Chondrocyte (in vitro differentiated cells): ENCODE measurements at places on chromosomes 4 and X.

DNA sequence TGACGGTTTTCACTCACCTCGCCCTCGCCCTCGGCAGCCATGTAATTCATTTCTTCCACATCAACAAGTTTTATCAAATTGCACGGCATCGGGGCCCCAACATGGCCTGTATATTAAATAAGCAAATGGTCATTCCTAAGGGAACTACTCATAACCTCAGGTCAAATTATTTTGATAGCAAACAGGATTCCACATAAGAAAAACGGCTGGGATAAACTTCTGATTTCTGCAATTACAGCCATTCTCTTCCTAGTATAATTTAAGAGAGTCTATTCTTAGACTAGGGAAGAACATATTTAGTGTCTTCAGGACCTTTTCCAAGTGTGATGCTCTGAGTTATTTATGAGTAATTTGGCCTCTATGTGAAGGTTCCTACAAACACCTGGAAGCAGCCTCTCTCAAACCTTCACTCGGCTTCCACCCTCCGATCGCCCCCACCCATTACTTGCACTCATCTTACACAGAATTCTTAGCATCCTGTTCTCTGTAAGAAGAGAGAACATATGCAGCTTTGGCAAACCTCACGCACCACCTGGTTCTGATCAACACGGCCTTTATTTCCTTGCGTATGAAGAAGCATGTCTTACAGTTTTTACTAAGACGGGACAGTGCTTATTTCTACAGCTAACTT lies 29.4 kb upstream of the CENPU start:
- no peak for DNase-seq

- DNase-seq, result no peak
These were observed 746.4 kb upstream of the MAGEB2 start for GRCh38 chrX:29468911-29469494.

GRCh38 chr4:185115827-185116232 lies 27.2 kb upstream of the SLC25A4 start:
- no peak for DNase-seq

DNA sequence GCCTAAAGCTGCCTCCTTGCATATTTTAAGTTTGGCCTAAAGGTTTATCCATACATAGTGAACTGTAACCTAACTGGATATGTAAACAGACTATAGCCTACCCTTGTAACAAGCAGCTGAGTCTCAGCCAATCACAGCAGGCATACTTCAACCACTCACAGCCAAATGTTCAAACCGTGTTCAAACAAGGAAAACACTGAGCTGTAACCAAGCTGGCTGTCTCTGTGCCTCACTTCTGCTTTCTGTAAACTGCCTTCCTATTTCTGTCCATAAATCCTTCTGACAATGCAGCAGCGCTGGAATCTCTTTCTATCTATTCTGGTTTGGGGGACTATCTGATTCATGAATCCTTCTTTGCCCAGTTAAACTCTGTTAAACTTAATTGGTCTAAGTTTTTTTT lies 16.4 kb downstream of the DSPP start:
- no peak for DNase-seq

- no peak for DNase-seq
These were observed 4.5 kb upstream of the MAML3 start for GRCh38 chr4:140158365-140159030.

GRCh38 chr4:10460313-10461047 lies 3.3 kb upstream of the ZNF518B start:
- DNase-seq, result no peak

GRCh38 chr4:85673540-85673939 lies 198.6 kb downstream of the ARHGAP24 start:
- DNase-seq, result no peak

- DNase-seq, result no peak
These were observed 648.8 kb downstream of the IQCM start for GRCh38 chr4:149166876-149167275.

GRCh38 chr4:106495476-106495875 lies 126.9 kb upstream of the GIMD1 start:
- DNase-seq, result no peak

DNA sequence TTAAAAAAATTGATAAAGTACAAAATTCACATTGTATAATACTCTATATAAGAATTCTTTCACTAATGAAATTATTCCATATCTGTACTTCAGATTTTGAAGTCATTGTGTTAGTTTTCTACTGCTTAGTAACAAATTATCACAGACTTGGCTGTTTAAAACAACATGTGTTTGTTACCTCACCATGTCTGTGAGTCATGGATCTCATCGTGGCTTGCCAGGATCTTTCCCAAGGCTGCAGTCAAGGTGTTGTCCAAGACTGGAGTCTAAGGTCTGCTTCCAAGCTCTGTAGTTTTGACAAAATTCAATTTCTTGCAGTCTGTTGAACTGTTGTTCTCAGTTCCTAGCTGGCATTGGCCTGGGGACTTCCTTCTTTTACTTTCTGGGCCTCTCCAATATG lies 1286.9 kb downstream of the ADGRL3 start:
- DNase-seq, result no peak

- DNase-seq, result no peak
These were observed 18.4 kb downstream of the IQSEC2 start for GRCh38 chrX:53262918-53263394.

- DNase-seq, result no peak
These were observed 4.9 kb downstream of the GSX2 start for GRCh38 chr4:54104907-54105306.

GRCh38 chrX:139049465-139049864 lies 337.9 kb upstream of the FGF13 start:
- DNase-seq, result no peak

- DNase-seq, result no peak
These were observed 93.5 kb downstream of the TACR3 start for GRCh38 chr4:103626296-103626695.

DNA sequence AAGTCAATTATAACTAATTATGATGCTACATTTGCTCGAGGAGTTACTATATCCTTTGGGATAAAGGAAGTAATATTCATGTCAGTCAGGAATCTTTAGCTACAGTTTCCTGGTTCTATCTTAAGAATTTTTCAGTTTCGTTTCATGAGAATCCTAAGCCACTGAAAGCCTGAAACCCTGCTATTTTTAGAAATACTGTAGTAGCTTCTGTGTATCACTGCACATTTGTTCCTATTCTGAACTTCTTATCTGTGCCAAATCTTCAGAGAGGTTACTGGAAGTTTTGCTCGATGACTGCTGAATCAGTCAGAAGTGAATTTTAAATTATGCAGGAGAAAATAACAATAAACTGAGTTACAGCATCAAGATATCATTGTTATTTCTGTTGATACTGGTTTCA lies 249.2 kb downstream of the TENM3 start:
- no peak for DNase-seq

- DNase-seq, result no peak
These were observed 327.5 kb upstream of the FRG1 start for GRCh38 chr4:189613207-189613606.

DNA sequence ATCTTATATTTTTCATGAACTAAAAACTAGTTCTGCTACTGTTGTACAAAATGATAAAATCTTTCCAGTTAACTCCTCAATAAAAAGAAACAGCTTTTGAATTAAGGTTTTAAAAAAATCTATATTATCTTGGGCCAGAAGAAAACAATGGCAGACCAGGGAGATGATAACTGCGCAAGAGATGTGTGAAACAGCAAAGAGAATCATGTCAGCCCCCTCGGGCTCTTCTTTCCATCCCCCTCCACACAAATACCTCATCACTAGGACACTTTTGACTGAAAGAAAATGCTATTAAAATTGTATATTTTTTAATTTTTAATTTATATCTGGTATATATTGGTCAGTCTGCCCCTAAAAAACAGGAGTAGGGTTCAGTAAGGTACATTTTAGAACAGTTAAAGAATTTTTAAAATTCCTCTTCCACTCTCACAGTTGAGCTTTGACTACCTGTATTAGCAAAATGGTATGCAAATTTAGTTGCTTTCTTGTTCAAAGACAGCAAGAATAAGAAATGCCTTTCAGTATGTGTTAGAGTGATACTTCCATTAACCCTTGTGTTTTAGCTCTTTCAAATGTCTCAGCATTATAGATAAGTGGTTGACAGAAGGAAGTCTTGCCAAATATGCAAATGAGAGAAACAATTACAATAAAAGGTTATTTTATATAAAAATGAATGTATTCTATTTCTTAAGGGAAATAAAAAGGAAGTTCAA lies 36.4 kb upstream of the LCORL start:
- no peak for DNase-seq

- DNase-seq, result no peak
These were observed 46.4 kb downstream of the FHL1 start for GRCh38 chrX:136193771-136194170.

GRCh38 chrX:119455264-119455663 lies 13.0 kb upstream of the SLC25A5 start:
- DNase-seq, result no peak

DNA sequence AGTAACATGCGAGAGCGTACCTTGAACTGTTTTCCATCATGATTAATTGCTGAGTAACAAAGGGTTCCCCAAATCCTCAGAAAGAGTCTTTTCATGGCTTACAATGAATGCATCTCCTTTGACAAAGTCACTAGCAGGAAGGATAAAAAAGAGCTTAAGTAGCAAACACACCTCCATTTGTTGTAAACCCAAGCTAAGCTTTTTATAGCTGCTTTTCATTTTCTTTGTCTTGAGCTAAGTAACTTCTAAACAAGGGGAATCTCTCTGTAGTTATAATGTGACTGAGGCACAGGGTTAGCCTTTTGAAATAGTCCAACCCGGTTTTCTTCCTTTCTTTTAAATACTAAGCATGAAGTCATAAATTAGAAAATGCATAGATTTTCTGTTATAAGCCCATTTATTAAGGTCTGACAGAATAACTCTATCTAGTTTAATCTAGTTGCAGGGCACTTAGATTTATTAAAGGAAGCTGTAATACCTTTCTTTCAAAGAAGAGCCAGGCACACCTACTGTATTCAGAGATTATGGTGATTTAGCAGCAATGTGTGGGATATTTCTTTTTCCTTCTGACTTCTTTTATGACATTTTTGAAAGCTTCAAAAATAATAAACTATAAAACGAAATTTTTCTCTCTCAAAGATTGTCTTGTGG lies 226.9 kb upstream of the SMIM31 start:
- DNase-seq, result no peak
